ENCODE measurements at places on chromosomes 11 and 22. TPM values are rescaled to one million over a fixed set of nuclear protein-coding genes. Genes with fewer than 3 reads are reported as not detected.

GNAZ gene
- total RNA-seq: 1.9 TPM

TAGLN gene
- 1,558 TPM for total RNA-seq

MS4A14 gene
- total RNA-seq: not detected

MALAT1 gene
- total RNA-seq: 5,244 TPM

CYB561A3 gene
- total RNA-seq: 13.6 TPM

GRCh38 chr11:121091492-121092152 lies 9.4 kb upstream of the TECTA start:
- no peak overlapping the region for H3K4me3 ChIP-seq
- no peaks in the 10 kb centered on the region for H3K4me1 ChIP-seq
- DNase-seq: no peak
- peaks cover 6% of the 10 kb centered on the region for H3K27me3 ChIP-seq
- peaks cover 3% of the 10 kb centered on the region for H3K36me3 ChIP-seq
- no peak overlapping the region for H3K27ac ChIP-seq

- no peaks in the 10 kb centered on the region for H3K27me3 ChIP-seq
- H3K36me3 ChIP-seq: no peaks in the 10 kb centered on the region
- no peaks in the 10 kb centered on the region for H3K4me1 ChIP-seq
- peak; percentile 6 for DNase-seq
Measured at GRCh38 chr11:26551186-26551801, 20.8 kb downstream of the MUC15 start.

GRCh38 chr22:39252461-39253434 lies 8.0 kb upstream of the PDGFB start:
- no peaks in the 10 kb centered on the region for H3K27me3 ChIP-seq
- peak; percentile 25 for DNase-seq
- H3K4me3 ChIP-seq: no peak overlapping the region
- H3K4me1 ChIP-seq: peaks cover 40% of the 10 kb centered on the region

- H3K27ac ChIP-seq: no peak overlapping the region
- H3K4me3 ChIP-seq: no peak overlapping the region
- H3K4me1 ChIP-seq: no peaks in the 10 kb centered on the region
- no peaks in the 10 kb centered on the region for H3K27me3 ChIP-seq
Measured at GRCh38 chr11:92024788-92025187, 199.8 kb upstream of the FAT3 start.

GRCh38 chr11:101096036-101096704 lies 33.4 kb downstream of the PGR start:
- no peaks in the 10 kb centered on the region for H3K36me3 ChIP-seq
- no peak overlapping the region for H3K4me3 ChIP-seq
- no peak overlapping the region for H3K27ac ChIP-seq
- no peaks in the 10 kb centered on the region for H3K4me1 ChIP-seq
- no peak for DNase-seq

- no peak for DNase-seq
- no peaks in the 10 kb centered on the region for H3K4me1 ChIP-seq
- H3K4me3 ChIP-seq: no peak overlapping the region
Measured at GRCh38 chr11:133893381-133893780, 48.1 kb upstream of the SPATA19 start.

DNA sequence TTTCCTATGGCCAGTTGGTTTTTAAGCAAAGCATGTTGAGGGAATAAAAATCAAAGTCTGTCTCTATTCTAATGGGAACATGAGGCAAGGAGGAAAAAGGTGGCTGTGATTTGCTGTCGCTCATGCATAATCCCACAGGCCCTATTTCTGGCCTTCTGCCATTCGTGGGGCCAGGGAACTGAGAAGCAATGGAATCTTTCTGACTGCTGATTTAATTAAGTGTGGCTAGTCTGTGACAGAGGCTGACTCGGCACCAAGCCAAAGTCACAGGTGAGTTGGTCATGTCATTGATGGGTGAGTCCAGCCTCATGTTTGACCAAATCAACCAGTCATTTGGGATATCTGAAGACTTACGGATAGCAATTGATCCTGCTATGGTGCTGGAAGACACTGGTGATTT lies 429.3 kb upstream of the CADM1 start:
- DNase-seq: no peak
- H3K4me3 ChIP-seq: no peak overlapping the region
- H3K27me3 ChIP-seq: peaks cover 7% of the 10 kb centered on the region
- no peaks in the 10 kb centered on the region for H3K36me3 ChIP-seq
- H3K27ac ChIP-seq: no peak overlapping the region
- no peaks in the 10 kb centered on the region for H3K4me1 ChIP-seq

- DNase-seq: peak; percentile 76
- H3K27me3 ChIP-seq: no peaks in the 10 kb centered on the region
- peaks cover 6% of the 10 kb centered on the region for H3K4me1 ChIP-seq
- no peaks in the 10 kb centered on the region for H3K36me3 ChIP-seq
- H3K27ac ChIP-seq: no peak overlapping the region
Measured at GRCh38 chr11:100808904-100809491, 121.9 kb downstream of the ARHGAP42 start.

GRCh38 chr11:29483831-29484230 lies 533.0 kb downstream of the KCNA4 start:
- no peak for DNase-seq
- H3K4me3 ChIP-seq: no peak overlapping the region
- H3K27ac ChIP-seq: no peak overlapping the region
- no peaks in the 10 kb centered on the region for H3K4me1 ChIP-seq
- H3K27me3 ChIP-seq: no peaks in the 10 kb centered on the region

DNA sequence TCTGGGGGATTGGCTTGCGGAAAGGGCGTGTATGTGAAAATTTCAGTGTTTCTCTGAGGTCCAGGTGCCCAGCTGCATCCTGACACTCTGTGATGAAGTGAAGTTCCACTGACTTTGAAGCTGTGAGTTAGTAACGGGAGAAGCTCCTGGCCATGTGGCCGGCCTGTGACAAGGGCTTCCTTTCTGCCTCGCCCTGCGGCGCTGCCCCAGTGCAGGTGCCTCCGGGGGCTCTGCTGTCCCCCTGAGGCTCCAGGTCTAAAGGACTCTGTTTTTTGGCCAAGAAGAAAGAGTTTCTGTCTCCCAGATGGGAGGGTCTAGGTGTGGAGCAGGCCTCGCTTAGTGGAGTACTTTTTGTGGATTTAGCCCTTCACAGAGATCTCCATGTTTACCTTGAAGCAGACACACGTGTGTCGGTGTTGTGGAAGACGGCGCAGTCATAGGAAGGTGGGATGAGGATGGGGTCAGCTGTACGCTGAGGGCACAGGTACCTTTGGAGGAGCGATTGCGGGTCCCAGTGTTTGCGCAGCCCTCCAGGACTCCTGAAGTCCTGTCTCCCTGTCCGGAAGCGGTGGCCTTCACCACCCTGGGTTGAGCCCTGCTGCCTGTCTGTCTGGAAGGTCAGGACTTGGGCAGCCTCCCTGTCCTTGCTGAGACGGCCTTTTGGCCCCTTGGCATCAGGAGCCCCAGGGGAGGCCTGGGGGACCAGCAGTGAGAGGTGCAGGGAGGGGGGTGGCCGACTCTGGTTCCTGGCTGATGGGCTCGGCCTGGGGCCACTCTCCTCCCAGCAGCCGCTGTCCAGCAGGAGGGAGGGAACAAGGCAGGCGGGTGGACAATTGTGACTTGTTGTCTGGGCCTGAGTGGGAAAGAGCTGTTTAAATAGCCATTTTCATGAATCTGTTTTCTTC lies 1249.3 kb downstream of the BRD1 start:
- H3K4me3 ChIP-seq: no peak overlapping the region
- no peak overlapping the region for H3K27ac ChIP-seq

GRCh38 chr22:44129619-44129976 lies 51.1 kb upstream of the PARVG start:
- H3K4me3 ChIP-seq: no peak overlapping the region
- H3K27me3 ChIP-seq: no peaks in the 10 kb centered on the region
- peaks cover 8% of the 10 kb centered on the region for H3K36me3 ChIP-seq
- H3K27ac ChIP-seq: no peak overlapping the region
- peak; percentile 56 for DNase-seq

GRCh38 chr11:62593434-62594044 lies 2.2 kb upstream of the TUT1 start:
- H3K4me3 ChIP-seq: no peak overlapping the region
- peak; percentile 70 for DNase-seq
- H3K27me3 ChIP-seq: no peaks in the 10 kb centered on the region

DNA sequence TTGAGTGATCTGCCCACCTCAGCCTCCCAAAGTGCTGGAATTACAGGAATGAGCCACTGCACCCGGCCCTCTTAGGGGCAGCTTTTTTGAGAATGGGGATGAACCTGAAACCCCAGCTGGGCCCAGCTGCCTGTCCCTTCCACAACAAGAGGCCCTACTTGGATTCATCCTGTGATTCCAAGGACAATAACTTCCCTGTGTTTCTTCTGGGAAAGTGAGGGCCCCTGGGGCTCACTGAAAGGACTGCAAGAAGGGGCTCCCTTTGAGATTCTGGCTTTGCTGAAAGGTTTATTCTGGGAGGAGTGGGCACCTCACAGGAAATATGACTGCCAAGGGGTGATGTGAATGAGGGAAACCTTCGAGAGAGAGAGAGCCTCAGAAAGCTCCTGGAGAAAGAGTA lies 12.3 kb upstream of the GNAZ start:
- H3K4me3 ChIP-seq: no peak overlapping the region
- no peaks in the 10 kb centered on the region for H3K4me1 ChIP-seq
- no peak overlapping the region for H3K27ac ChIP-seq
- no peaks in the 10 kb centered on the region for H3K36me3 ChIP-seq

Data from IMR-90 (cell line).